Gastrocnemius medialis (tissue), 4 donors: ENCODE measurements at places on chromosomes 13 and 19. TPM values are rescaled to one million over a fixed set of nuclear protein-coding genes. Genes with fewer than 3 reads are reported as not detected.

DNA sequence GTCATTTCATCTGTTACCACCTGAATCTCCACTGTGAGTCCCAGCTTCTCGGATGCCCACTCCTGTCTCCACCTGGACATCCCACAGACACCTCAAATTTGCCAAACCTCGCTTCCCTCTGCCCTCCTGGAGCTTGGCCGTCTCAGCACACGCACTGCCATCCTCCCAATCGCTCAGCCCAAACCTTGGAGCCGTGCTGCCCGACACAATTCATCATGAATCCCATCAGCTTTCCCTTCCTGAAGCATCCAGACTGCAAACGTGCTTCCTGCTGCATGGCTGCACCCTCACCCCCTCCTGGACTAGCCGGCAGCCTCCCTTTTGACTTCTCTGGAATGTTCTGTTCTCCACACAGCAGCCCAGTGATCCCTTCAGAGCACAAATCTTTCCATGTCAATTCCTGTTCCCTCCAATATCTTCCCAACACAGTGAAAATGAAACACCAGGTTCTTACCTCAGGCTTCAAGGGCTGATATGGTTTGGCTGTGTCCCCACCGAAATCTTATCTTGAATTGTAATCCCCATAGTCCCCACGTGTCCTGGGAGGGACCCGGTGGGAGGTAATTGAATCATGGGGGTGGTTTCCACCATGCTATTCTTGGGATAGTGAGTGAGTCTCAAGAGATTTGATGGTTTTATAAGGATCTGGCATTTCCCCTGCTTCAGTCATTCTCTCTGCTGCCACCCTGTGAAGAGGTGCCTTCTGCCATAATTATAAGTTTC lies 1.1 kb upstream of the PROZ start:
- no peak for DNase-seq
- H3K4me1 ChIP-seq, result peaks cover 6% of the 10 kb centered on the region
- H3K36me3 ChIP-seq, result no peaks in the 10 kb centered on the region

CEACAM4 gene
- total RNA-seq, result not detected

DNA sequence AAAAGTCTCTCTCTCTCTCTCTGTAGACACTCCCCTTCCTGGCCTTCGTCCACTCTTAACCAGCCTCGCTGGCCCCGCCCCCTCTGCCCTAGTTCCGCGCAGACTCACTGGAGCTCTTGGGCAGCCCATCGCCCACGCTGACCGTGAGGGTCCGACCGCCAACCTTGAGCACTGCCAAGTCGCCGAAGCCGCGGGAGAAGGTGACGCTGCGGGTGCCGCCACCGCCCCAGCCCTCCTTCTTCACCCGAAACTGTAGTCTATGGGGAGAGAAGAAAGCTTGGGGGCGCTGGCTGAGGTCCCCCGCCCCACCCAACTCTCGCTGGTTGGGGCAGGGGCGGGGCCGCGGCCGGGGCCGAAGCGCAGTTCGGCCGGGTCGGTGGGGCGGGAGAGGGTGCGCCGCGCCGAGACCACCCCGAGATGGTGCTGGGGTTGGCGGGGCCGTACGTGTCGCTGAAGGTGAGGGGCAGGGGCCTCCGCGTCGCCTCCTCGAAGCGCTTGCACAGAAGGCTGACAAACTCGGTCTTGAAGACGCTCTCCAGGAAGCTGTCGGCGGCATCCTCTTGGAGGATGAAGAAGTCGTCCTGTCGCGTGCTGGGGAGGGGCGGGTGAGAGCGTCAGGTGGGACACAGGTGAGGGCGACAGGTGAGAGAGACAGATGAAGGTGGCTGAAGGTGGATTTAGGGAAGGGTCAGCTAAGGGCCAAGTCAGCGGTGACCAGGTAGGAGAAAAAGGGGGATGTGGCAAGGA lies 12.6 kb upstream of the ZNF414 start:
- H3K4me1 ChIP-seq, result no peaks in the 10 kb centered on the region
- no peaks in the 10 kb centered on the region for H3K27me3 ChIP-seq
- H3K4me3 ChIP-seq, result peak overlapping the region; percentile 78
- DNase-seq, result peak; percentile 70
- H3K36me3 ChIP-seq, result no peaks in the 10 kb centered on the region

DNA sequence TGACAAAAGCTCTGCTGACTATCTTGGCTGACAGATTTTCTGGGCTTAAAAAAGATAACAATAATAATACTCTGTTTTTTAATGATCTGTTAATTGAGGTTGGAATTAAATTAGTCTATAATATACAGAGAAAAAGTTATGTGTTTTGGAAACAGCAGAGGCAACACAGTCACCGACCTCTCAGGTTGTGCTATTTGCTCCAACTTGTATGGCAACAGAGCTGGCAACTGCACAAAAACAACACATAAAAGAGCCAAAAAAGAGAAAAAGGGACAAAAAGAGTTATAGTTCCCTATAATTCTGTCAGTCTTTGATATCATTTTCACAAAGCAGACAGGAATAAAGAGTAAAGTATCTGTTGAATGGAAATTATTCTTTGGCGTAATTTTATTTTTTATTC lies 102.3 kb upstream of the POSTN start:
- no peaks in the 10 kb centered on the region for H3K36me3 ChIP-seq
- DNase-seq, result no peak
- H3K27ac ChIP-seq, result no peak overlapping the region
- no peak overlapping the region for H3K4me3 ChIP-seq
- H3K27me3 ChIP-seq, result no peaks in the 10 kb centered on the region

DNA sequence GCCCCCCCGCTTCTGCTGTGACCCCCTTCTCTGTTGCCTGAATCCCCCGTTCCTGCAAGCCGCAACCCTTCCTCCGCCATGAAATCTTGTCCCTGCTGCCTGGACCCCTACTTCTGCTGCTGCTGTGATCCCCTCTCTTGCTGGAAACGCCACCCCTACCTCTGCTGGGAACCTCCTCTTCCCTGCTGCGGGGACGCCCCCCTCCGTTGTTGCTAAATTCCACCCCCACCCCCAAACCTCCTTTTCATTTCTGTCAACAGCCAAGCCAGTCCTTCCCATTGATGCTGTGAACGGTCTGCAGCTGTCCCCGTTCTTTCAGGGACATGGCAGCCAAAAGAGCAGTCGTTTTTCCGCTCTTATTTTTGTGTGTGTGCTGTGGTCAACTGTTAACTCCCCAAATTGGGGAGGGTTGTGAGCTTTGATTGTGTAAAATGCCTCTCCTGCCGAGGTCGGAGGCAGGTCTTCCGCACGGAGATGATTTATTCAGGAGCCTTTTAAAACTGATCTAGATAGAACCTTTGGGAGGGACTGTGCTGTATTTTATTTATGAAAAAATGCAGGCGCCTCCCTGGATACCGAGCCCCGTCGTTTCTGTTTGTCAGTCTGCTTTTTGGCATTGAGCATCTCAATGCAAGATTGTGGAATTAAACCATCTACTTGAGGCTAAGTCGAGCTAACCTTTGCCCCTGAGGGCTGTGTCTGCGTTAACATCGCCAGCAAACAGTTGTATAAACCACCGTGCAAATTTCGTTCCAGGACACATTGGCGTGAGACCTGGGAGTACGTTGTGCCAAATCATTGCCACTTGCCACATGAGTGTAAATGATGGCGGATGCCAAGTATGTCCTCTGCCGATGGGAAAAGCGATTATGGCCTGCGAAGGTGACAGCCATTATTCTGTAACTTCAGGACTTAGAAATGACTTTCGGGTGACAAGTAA lies 27.9 kb upstream of the NDUFS7 start:
- peaks cover 37% of the 10 kb centered on the region for H3K36me3 ChIP-seq
- no peaks in the 10 kb centered on the region for H3K27me3 ChIP-seq
- H3K4me3 ChIP-seq, result peak overlapping the region; percentile 76
- H3K27ac ChIP-seq, result peak overlapping the region; percentile 87
- H3K4me1 ChIP-seq, result peaks cover 15% of the 10 kb centered on the region

GRCh38 chr19:43506629-43507028 lies 2.1 kb upstream of the PHLDB3 start:
- no peak overlapping the region for H3K27ac ChIP-seq
- peaks cover 12% of the 10 kb centered on the region for H3K4me1 ChIP-seq
- H3K36me3 ChIP-seq, result no peaks in the 10 kb centered on the region

GRCh38 chr19:2575734-2576481 lies 100.0 kb downstream of the GADD45B start:
- peaks cover 32% of the 10 kb centered on the region for H3K4me1 ChIP-seq
- H3K36me3 ChIP-seq, result no peaks in the 10 kb centered on the region
- H3K4me3 ChIP-seq, result no peak overlapping the region

GRCh38 chr13:104597546-104598180 lies 1531.4 kb upstream of the SLC10A2 start:
- no peaks in the 10 kb centered on the region for H3K27me3 ChIP-seq
- H3K4me1 ChIP-seq, result no peaks in the 10 kb centered on the region
- H3K27ac ChIP-seq, result no peak overlapping the region
- no peak for DNase-seq
- H3K4me3 ChIP-seq, result no peak overlapping the region

DNA sequence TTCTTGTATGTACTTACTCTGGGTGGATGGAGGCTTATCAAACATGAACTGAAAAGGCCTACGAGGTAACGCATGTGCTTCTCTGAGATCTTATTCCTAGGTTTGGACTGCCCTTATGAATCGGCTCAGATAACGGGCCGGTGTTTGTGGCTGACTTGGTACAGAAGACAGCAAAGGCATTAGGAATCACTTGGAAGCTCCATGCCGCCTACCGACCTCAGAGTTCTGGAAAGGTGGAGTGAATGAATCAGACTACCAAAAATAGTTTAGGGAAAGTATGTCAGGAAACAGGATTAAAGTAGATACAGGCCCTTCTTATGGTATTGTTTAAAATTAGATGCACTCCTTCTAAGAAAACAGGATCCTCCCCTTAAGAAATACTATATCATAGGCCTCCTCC lies 172.4 kb upstream of the PCDH9 start:
- no peaks in the 10 kb centered on the region for H3K36me3 ChIP-seq
- DNase-seq, result no peak
- H3K4me3 ChIP-seq, result no peak overlapping the region
- H3K4me1 ChIP-seq, result no peaks in the 10 kb centered on the region
- no peak overlapping the region for H3K27ac ChIP-seq
- H3K27me3 ChIP-seq, result no peaks in the 10 kb centered on the region

GRCh38 chr13:73542446-73542845 lies 483.6 kb downstream of the KLF5 start:
- no peaks in the 10 kb centered on the region for H3K27me3 ChIP-seq
- H3K36me3 ChIP-seq, result no peaks in the 10 kb centered on the region
- peaks cover 3% of the 10 kb centered on the region for H3K4me1 ChIP-seq
- no peak overlapping the region for H3K4me3 ChIP-seq
- no peak for DNase-seq

DNA sequence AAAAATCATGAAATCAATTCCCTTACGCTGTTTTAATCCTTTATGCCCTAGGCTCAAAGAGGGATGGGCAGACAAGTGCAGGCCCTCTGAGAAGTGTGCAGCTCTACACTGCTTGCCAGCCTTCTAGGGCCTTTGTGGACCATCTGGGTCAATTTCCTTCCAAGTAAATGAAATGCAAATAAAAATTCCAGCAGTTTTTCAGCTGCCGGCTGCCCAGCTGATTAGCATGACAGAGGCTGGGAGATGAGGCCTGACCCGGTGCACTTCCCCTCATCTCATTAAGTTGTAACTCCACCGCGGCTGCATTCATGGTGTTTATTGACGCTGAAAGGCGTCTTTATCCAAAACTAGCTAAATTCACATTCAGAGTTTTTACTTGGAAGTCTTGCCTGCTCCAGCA lies 47.5 kb upstream of the GSX1 start:
- no peak overlapping the region for H3K4me3 ChIP-seq
- DNase-seq, result no peak
- no peaks in the 10 kb centered on the region for H3K27me3 ChIP-seq
- H3K4me1 ChIP-seq, result no peaks in the 10 kb centered on the region
- H3K36me3 ChIP-seq, result no peaks in the 10 kb centered on the region

DNA sequence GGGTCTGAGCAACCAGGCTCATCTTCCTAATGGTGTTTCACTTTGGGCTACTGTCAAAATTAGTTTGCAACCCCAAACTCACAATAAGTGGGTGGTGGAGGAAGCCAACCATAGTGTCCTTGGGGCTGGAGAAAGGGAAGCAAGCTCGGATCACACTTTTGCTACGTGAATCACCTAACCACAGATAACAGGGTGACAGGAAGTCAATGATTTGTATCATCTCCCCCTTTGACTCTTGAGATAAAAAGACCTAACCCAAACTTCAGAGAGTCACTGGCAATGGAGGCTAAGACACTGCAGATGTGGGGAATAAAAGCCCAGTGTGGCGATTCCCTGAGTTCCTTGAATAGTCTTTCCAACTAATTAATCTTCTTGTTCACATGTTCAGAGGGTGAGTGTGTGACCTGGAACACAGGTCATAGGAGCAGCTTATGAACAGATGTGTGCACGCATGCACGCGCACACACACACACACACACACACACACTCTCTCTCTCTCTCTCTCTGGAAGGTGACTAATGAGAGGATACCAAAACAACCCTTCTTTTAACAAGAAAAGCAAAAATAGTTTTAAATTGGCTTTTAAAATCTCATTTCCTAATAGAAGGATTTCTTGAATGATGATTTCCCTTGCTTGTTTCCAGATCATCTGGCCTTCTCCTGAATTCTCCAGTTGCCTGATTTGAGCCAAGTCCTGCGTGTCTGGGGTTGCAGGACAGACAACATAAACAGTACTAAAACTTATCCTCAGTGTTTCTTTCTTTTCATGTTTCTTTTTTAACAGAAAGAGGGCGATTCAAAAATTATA lies 21.2 kb upstream of the DOCK9 start:
- no peak for DNase-seq
- H3K4me3 ChIP-seq, result no peak overlapping the region
- peak overlapping the region; percentile 37 for H3K27ac ChIP-seq
- no peaks in the 10 kb centered on the region for H3K36me3 ChIP-seq

CLEC17A gene
- total RNA-seq, result not detected

SIGLEC10 gene
- 1.3 TPM for total RNA-seq

- H3K4me3 ChIP-seq, result peak overlapping the region; percentile 84
- no peaks in the 10 kb centered on the region for H3K36me3 ChIP-seq
- no peaks in the 10 kb centered on the region for H3K27me3 ChIP-seq
- H3K4me1 ChIP-seq, result peaks cover 49% of the 10 kb centered on the region
These were observed 110.5 kb downstream of the KCNRG start for GRCh38 chr13:50125554-50126262.

GRCh38 chr13:27339299-27339698 lies 68.7 kb downstream of the RASL11A start:
- no peak overlapping the region for H3K4me3 ChIP-seq
- DNase-seq, result no peak
- H3K27ac ChIP-seq, result no peak overlapping the region
- H3K4me1 ChIP-seq, result no peaks in the 10 kb centered on the region
- no peaks in the 10 kb centered on the region for H3K36me3 ChIP-seq

DNA sequence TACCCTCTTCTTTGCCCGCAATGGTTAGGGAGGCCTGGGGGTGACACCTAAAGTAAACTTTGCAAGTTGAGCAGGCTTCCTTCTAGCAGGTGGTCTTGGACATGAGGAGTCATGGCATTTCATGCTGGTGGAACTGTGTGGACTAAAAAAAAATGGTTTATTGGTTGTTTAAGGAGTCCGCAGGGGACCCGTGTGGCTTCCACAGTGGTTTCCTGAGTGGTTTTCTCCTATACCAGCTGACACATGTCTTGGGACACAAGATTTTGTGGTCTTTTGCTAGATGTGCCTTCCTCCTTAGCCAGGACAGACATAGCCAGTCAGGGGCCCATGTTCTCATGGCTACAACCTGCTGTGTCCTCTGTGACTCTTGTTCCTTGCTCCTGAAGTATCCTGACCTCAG lies 1.5 kb downstream of the ZNF543 start:
- no peaks in the 10 kb centered on the region for H3K36me3 ChIP-seq
- H3K27me3 ChIP-seq, result no peaks in the 10 kb centered on the region
- H3K4me3 ChIP-seq, result peak overlapping the region; percentile 65
- H3K4me1 ChIP-seq, result peaks cover 19% of the 10 kb centered on the region

GRCh38 chr13:99432609-99433542 lies 68.4 kb upstream of the TM9SF2 start:
- H3K4me3 ChIP-seq, result peak overlapping the region; percentile 28
- H3K36me3 ChIP-seq, result no peaks in the 10 kb centered on the region
- DNase-seq, result peak; percentile 46
- H3K27ac ChIP-seq, result peak overlapping the region; percentile 35
- H3K4me1 ChIP-seq, result peaks cover 6% of the 10 kb centered on the region

KLK3 gene
- total RNA-seq, result not detected

MUC16 gene
- total RNA-seq, result not detected
